ENCODE measurements at places on chromosomes 2 and 18. TPM values are rescaled to one million over a fixed set of nuclear protein-coding genes. Genes with fewer than 3 reads are reported as not detected.

Gene LOXHD1
- 0.26 TPM for total RNA-seq

Gene CTNNA2
- not detected for total RNA-seq

Gene RFTN2
- 14.0 TPM for total RNA-seq

Gene SERPINB13
- not detected for total RNA-seq

Gene SALL3
- total RNA-seq: not detected
